Effector CD8-positive, alpha-beta T cell (primary cell): ENCODE measurements at places on chromosomes 7 and 10.

- no peak for DNase-seq
Measured at GRCh38 chr10:78470267-78471103, 436.8 kb downstream of the RPS24 start.

- no peak for DNase-seq
Measured at GRCh38 chr7:96135241-96135640, 186.7 kb downstream of the SLC25A13 start.

DNA sequence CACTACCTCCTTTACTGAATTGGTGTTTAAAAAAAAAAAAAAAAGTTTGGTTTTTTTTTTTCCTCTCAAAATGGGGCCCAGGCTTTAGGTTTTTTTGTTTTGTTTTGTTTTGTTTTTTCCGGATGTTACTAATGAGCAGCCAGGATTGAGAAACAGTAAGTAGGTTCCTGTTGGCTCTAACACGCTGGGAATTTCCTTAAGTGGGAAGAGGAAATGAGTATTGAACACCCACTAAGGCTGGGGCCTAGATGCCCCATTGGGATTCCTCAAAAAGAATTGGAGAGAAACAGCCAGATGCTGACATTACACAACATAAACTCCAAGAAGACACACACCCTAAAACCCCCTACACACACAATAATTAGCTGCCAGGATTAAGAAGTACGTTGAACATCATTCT lies 102.2 kb upstream of the NANOS1 start:
- no peak for DNase-seq

GRCh38 chr7:143444063-143444782 lies 970 bp downstream of the TAS2R60 start:
- no peak for DNase-seq

GRCh38 chr7:28688651-28689050 lies 269.5 kb downstream of the TRIL start:
- DNase-seq, result no peak

- no peak for DNase-seq
Measured at GRCh38 chr7:20796500-20796899, 9.8 kb upstream of the SP8 start.

DNA sequence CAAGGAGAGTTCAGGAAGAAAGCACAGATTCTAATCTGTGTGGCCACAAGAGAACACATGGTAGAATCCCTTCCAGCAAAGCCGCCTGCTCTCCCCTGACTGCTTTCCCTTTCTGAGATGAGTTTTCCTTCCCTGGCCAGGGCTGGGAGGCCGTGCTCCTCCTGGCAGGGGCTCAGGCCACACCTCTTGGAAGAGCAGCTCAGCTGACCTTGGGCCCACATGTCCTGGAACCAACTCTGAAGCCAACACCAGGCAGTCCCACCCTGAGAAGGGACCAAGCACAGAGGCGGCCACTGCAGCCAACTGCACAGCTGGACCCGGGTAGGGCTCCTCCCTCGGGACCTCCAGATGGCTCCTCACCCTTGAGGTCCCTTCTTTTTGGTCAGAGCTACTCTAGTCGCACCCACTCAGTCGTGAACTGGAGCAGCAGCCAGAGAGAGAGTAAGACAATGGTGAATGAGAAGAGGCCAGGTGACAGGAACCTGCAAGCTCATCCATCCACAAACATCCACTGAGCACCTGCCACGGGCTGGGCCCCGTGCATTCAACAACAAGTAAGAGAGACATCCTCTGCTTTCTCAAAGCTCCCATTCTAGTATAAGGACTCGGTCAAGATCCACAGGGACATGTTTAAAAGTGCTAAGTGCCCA lies 40.3 kb downstream of the FAM53B start:
- DNase-seq, result no peak

DNA sequence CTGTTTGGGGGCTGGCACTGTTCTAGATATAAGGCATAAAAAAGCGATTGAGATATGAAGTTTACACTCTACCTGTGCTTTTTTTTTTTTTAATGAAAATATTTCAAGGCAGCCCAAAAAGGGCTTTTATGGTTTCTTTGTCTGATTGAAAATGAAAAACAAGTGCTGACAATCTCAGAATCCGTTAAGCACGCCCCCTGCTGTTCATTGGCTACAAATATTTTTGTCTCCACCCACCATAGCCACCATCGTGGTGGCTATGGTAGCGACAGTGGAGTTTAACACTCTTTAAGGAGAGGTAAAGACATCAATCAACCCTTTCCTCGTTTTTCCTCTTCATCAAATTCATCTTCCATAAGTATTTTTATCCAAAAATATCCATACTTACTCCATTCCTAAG lies 94.2 kb downstream of the CD36 start:
- no peak for DNase-seq

GRCh38 chr7:36284456-36285090 lies 105.1 kb upstream of the ANLN start:
- DNase-seq, result no peak

- no peak for DNase-seq
Measured at GRCh38 chr10:109886037-109886780, 37.1 kb downstream of the XPNPEP1 start.

DNA sequence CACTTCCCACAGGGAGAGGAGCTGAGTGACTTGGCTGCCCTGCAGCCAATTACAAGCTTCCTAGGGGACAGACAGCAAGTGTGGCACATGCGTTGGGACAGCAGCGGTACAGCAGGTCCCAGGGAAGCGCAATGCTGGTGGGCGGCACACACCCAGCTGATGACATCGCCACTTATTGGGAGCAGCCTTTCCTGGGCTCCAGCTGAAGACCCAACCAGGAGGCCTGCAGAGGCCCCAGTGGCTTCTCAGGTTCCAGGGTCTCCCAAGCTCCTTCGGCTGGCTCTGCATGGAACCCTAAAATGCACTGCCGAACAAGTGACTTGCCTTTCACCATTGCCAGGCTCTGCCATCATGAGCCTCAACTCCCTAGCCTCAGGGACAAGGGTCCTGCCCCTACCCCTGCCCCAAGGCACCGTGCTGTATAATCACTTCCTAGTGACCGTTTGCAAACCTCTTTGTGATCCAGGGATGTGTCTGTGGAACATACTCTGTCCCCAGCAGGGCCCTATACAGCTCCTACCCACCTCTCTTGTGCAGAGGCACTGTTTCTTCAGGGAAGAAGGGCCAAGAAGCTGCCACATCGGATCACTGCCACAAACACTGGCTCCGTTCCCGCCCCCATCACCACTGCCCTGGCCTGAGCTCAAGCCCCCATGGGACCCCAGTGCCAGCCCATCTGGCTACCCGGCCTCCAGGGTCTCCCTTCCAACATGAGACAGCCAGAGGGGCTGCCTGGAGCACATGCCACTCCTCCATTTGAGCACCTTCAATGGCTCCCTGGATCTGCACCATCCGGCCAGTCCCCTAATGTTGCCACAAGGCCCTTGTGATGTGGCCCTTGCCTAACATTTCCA lies 19.3 kb upstream of the SLIT1 start:
- no peak for DNase-seq

DNA sequence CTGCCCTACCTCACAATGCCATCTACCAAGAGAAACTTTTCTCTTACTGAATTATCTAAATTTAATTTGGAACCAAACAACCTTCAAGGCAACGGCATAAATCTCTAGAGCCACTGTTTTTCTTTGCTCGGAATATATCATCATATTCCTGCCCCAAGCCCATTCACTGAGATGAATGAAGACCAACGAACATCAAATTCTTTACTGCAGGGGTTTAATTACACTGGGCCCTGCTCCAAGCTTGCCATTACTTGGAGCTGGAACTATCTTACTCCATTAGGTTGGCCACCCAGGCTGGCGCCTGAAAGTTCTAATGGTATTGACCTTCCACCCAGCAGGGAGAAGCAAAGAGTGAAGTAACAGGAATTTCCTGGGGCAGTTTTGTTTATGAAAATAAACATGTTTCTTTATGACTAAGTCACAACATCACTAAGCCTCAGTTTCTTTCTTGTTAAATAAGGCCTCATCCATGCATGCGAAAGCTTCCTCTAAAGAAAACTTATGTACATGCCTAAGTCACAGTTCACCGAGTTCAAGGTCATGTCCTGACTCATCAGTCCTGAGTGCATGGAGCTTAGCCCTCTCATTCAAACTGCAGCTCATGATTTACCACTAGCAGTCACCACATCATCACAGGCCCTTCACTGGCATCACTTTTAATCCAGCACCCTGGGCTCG lies 42.1 kb upstream of the ANAPC16 start:
- DNase-seq, result no peak

DNA sequence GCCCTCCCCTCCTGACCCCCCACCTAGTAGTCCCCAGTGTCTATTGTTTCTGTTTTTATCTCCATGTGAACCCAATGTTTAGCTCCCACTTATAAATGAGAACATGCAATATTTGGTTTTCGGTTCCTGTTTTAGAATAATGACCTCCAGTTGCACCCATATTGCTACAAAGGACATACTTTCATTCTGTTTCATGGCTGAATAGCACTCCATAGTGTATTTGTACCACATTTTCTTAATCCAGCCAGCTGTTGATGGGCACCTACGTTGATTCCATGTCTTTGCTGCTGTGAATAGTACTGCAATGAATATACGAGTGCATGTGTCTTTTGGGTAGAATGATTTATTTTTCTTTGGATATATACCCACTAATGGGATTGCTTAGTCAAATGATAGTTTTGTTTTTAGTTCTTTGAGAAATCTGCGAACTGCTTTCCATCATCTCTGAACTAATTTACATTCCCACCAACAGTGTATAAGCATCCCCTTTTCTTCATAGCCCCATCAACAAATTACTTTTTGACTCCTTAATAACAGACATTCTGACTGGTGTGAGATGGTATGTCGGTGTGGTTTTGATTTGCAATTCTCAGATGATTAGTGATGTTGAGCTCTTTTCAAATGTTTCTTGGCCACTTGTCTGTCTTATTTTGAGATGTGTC lies 128.4 kb upstream of the PHYHIPL start:
- no peak for DNase-seq

GRCh38 chr10:129161150-129161549 lies 305.9 kb upstream of the MGMT start:
- DNase-seq, result no peak

GRCh38 chr7:129370812-129371211 lies 63.4 kb upstream of the STRIP2 start:
- no peak for DNase-seq

DNA sequence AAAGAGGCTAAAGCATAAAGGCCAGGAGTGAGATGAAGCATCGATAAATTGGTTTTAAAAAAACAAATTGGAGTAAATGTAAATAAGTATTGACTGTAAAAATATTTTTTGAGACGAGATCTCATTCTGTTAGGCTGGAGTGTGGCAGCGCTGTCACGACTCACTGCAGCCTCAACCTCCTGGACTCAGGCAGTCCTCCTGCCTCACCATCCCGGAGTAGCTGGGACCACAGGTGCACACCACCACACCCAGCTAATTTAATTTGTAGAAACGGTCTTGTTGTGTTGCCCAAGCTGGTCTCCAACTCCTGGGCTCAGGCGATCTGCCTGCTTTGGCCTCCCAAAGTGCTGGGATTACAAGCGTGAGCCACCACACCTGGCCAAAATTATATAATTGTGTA lies 17.8 kb downstream of the HNRNPA2B1 start:
- no peak for DNase-seq

- DNase-seq, result no peak
Measured at GRCh38 chr7:97845622-97846203, 26.5 kb downstream of the ASNS start.

DNA sequence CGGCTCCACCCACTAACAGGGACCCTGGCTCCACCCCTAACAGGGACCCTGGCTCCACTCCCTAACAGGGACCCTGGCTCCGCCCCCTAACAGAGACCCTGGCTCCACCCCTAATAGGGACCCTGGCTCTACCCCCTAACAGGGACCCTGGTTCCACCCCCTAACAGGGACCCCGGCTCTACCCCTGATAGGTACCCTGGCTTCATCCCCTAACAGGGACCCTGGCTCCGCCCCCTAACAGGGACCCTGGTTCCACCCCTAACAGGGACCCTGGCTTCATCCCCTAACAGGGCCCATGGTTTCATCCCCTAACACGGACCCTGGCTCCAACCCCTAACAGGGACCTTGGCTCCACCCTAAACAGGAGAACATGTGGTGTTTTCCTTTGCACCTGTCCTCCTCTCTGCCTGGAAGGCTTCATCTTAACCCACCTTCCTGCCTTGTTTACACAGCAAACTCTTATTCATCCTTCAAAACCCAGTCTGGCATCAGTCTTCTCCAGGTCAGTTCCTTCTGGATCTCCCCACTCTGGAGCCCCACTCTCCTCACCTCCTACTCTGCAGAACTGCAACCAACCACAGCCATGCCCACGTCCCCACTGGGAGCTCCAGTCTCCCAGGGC lies 58.0 kb downstream of the CHST15 start:
- no peak for DNase-seq

DNA sequence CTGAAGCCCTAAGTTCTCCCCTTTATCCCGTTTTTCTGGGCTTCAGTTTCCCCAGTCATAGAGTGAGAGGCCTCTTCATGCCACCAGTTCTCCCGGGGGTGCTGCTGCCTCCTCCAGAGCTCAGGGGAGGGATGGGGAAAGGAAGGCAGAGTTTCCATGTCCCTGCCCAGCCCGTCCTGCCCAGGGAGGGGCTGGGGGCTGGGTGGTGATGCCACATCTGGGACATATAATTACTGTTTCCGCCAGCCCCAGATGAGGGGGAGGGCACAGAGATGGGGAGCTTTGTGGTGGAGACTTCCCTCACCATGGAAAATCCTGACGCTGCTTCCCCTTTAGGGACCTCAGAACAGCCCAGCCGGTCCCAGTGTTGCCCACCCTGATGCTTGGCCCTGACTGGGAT lies 4.1 kb downstream of the AQP1 start:
- no peak for DNase-seq

DNA sequence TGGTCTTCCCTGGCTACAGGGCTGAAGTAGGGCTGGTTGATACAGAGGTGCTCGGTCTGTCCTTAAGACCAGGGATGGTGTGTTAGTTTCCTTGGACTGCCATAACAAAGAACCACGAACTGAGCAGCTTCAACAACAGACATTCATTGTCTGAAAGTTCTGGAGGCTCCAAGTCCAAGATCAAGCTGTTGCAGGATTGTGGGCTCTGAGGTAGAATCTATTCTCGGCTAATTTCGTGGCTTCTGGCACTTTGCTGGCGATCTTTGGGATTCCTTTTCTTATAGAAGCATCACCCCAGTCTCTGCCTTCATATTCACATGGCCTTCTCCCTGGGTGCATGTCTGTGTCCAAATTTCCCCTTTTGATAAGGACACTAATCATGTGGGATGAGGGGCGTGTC lies 112.1 kb upstream of the ITGB1 start:
- no peak for DNase-seq

DNA sequence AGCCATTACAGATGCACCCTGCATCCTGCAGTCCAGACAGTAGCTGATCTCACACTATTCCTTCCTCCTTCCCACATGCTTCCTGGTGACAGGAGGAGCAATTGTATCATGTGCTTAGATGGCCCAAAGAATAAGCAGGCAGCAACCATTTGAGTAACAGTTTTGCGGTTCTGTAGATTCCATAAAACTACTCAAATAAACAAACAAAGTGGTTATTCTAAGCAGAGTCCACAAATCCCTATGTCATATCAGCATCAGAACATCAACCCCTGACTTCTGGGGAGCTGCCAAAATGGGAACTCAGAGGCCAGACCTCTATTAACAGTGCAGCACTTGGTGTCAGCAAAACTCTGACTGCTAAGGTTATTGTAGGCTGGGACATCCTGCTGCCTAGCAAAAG lies 226.0 kb downstream of the SORCS1 start:
- no peak for DNase-seq

- no peak for DNase-seq
Measured at GRCh38 chr7:102439963-102440795, 6.8 kb downstream of the ORAI2 start.
